Activated CD4-positive, alpha-beta T cell treated with anti-CD3 and anti-CD28 coated beads, Interleukin-2, amount 50 U/mL, for 16 hours (primary cell): ENCODE measurements at places on chromosomes 11 and 22.

DNA sequence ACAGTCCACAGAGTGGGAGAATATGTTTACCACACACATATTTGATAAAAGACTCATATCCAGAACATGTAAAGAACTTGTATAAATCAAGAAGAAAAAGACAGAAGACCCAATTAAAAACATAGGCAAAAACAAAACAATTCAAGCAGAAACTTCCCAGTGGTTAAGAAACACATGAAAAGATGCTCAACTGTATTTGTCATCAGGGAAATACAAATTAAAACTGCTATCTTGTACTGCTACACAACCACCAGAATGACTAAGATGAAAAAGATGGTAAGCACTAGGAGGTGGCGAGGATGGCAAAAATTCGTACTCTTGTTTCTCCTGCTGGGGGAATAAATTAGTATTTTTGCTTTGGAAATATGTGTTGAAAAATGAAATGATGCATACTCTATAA, 192.3 kb upstream of the C11orf87 start:
- no peak for DNase-seq

DNA sequence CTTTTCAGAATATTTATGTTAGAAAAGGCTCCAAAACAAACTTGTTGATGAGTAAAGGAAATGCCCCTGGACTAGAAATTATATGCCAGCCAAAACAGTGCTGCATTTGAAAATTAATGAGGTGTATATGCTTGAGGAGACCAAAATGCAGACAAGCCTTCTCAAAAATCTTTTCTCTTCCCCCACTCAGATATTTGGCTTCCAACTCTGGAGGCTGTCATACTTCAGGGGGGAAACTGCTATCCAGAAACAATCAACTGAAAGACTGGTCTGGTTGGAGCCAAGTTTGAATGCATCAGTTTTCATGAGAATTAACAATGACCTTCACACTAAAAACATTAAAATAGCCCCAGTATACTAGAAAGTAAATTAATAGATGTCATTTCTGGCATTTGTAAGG, 98.2 kb downstream of the SGSM3 start:
- no peak for DNase-seq

DNA sequence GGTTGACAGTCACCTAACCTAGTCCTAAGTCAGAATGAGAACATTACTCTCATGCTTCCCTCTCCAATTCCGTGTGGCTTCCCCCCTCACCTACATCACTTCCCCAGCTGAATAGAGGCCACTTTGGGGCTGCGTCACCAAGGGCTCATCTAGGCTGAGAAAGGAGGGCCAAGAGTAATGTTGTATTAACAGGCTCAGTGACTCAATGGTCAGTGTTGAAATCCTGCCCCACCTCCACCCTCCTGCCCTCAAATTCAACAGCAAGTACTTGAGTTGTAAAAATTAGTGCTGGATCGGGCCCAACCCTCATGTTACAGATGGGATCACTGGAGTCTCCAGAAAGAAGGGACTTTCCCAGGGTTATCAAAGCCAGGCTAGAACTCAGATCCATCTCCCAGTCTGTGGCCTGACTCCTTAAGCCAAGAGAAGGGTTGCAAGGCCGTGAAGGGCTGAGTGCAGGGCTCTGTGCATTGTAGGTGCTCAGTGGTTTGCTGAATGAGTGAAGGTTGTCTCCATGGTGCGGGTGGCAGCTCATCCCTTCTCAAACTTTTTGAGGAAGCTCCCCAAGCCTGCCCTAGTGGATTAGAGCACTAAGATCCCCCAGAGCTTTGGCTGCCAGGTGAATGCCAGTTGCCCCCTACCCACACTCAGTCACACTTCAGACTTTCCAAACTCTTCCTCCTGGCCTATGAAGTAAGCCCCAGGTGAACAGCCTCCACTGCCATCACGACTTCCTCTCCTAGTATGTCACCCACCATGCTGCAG, 3.2 kb downstream of the DGAT2 start:
- DNase-seq: no peak

DNA sequence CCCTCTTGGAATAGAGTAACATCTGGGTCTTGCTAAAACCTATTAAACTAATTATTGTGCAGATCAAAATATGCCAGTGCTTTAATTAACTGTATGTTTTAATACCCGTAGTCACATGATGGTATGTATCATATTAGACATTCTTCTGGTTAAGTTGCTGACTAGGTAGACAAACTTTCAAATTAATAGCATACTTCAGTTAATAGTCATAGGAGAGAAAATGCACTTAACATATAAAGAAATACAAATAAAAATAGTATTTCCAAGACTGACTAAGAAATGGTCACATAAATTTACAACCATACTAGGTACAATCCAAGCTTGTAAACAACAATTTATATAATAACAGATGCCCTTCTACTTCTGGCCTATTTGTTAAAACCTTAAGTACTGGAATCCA, 7.6 kb upstream of the EXPH5 start:
- no peak for DNase-seq

DNA sequence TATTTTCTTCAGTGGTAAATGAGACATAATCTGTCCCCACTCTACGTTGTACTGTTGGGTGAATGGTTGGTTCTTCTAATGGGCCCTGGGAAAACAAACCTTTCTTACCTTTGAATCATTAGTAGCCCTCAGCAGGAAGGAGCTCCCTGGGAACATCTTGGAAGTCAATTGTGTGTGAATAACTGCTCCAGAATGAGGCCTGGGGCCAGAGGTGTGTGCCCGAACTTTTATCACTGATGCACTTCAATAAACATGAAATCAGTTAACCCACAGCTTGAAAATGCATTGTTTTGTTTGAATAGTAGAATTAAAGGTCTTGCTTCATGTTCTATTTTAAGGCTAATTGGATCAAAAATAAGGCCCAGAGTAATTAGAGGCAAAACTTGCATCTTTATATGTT, 67.1 kb downstream of the NAV2 start:
- DNase-seq: no peak

- DNase-seq: no peak
Observed at GRCh38 chr22:36222887-36223450, 16.4 kb downstream of the APOL2 start.

- DNase-seq: no peak
Observed at GRCh38 chr11:122202161-122202950, 86.3 kb upstream of the BLID start.

DNA sequence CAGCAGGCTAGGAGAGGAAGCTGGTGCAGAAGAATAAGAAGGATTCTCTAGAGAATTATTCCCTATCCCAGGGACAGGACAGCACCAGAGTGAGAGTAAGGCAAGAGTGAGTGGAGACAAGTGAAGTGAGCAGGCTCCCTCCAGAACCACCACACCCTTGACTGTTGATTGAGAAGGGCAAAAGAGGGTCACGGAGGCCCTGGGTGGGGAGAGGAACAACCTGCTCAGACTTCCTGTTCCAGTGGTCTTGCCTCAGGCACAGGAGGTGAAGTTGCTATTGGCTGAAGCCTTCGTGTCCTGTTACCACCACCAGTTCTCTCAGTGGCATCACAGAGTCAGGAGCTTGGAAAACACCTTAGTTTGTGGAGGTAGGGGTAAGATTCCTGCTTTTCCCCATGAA, 51.7 kb upstream of the CCDC89 start:
- DNase-seq: no peak

GRCh38 chr11:1458340-1459218, 28.0 kb downstream of the MOB2 start:
- DNase-seq: no peak

- no peak for DNase-seq
Observed at GRCh38 chr11:57900320-57900719, 123.4 kb upstream of the OR9Q1 start.

DNA sequence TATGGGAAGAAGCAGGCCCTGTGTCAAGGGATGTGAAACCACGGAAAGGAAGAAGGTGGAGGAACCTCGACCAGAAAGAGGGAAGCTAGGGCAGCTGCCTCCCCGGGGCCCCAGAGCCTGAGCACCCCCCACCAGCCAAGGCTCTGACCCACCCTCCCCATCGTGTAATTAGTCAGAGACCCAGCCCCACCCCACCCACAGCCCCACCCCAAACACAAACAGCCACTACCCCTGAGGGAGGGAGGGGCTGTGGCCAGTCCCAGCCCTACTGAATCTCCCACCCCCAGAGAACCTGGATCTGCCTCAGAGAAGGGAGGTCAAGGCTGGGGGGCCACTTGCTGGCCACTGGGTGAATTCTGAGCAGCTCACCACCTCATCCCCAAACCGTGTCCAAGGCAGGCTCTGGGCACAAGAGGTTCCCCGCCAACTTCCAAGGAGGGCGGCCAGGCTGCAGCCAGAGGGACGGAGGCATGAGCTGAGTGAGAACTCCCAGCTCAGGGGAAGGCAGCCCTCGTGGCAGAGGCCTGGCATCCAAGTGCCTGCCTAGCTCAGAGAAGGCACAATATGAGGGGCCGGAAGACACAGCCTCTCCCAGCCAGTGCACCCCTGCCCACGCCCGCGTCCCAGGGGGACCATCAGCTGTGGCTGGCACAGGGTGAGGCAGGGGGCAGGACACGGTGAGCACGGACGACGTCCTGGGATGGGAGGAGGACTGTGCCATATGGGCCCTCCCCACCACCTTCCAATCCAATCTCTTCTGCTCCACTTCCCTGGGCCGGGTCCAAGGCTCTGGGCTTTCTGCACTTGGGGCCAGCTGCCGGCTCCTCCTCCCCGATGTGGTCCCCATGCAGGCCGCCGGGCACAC, 2.7 kb downstream of the PLXNB2 start:
- DNase-seq: no peak

- no peak for DNase-seq
Observed at GRCh38 chr11:35968386-35969088, 24.7 kb downstream of the LDLRAD3 start.

DNA sequence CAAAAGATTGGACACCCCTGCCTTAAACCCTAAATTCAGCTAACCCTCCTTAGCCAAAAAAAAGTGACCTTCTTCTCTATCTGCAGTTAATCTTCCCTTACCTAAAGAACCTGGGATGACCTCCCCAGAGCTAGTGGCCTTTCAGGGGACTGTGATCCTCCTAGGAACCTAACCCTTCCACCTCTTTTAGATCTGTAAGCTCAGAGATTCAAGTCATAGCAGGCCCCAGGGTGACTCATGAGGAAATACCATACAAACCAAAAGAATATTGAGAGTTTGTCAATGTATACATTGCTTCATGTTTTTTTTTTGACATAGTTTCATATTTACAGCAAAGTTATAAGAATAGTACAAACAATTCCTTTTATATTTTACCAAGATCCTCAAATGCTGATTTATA, 38.3 kb upstream of the CXCR5 start:
- peak; percentile 70 for DNase-seq

GRCh38 chr22:37284805-37285355, 2.6 kb downstream of the CYTH4 start:
- peak; percentile 24 for DNase-seq

DNA sequence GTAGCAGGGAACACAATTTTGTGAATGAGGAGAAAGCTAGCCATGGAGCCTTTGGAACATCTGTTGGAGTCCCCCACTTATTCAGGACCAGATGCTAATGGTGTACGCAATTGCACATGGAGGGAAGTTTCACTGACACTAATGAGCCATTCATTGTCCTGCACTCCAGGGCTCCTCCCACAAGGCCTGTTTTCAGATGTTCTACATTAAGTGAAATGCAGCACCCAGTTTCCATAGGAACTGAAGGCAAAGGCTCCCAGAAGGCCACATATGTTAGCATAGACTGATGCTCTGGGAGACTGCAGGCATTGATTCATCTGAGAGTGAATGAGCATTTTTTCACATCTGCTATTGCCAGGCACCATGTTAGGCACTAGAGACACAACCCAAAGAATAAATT, 399.5 kb downstream of the ETS1 start:
- DNase-seq: no peak

DNA sequence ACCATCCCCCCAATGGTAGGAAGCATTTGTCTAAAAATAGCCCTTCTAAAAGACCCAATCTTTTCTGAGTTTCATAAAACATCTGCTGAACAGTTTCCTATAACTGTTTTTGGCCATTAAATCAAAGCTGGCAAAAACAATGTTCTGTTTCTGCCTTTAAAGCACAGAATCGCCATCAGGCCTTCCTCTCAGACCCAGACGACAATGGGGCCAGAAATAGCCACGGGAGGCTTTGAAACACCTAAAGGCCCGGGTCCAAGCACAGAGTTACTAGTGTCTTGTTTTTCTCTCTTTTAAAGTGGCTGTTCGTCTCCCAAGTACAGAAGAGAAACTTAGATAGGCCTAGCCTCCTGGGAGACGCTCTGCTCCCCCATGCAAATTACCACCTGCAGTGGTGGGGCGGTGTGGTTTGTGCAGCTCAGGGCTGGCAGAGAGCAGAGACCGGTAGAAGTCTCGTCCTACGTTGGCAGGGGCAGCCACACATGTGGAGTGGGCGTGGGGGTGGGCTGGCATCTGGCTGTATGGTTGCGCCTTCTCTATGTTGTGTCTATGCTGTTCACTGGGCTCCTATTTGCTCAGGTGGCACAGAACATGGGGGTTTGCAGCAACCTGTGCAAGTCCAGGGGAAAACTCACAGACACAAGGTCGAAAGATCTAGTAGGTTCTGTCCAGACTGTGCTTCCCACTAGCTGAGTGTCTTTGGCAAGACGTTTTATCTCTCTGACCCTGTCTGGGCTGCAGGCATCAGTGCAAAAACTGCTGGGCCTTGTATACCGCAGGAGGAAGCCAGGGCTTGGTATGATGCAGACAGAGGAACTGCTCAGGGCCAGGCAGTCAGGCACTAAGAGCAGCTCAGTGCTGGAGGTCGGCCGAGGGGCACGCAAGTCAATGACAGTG, 23.6 kb upstream of the ETS1 start:
- peak; percentile 28 for DNase-seq

- DNase-seq: no peak
Observed at GRCh38 chr22:30027169-30027568, 53.1 kb upstream of the HORMAD2 start.

- peak; percentile 58 for DNase-seq
Observed at GRCh38 chr22:46661221-46661851, 41.1 kb downstream of the GRAMD4 start.

DNA sequence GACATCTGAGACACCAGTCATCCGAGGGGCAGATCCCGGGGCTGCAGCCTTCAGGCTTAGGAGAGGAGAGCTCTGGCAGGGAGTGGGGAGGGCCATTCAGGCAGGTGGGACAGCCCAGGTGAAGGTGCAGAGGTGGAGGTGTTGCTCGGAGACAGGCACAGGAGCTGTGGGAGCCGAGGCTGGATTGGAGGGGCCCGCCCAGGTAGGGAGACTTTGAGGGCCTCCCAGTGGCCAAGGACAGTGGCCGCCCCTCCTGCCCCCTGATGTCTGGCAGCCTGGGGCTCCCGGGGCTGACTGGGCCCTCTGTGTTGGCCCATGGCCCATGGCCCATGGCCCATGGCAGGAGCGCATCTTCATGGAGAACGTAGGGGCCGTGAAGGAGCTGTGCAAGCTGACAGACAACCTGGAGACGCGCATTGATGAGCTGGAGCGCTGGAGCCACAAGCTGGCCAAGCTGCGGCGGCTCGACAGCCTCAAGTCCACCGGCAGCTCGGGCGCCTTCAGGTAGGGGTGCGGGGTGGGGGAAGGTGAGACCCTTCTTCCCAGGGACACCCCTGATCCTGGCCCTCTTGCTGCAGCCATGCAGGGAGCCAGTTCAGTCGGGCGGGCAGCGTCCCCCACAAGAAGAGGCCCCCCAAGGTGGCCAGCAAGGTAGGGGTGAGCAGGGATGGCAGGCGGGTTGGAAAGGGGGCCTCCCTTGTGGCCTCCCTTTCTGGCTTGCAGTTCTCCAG, 13.3 kb downstream of the TMEM258 start:
- no peak for DNase-seq
